ENCODE measurements at places on chromosomes 12 and 14.
A peak's percentile ranks its signal among the peaks of the same experiment; 100 is the strongest.

DNA sequence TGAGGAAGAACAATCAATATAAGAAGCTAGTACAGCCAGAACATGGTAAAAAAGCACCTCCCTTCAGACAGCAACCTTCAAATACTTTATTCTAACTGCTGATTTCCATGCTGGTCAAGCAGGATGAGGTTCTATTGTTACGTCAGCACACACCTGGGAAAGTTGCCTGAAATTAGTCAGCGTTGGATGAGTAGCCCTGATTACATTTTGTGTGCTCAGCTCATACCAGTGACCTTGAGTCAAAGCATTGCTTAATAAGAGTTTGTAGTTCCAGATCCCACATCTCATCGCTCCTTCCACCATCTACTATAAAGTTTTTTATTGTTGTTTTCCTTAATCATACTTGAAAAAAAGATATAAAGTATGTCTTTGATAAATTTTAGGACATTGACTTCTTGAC is 361.5 kb downstream of the EGLN3 start:
- DNase-seq, result no peak

- DNase-seq, result no peak
Observed at GRCh38 chr14:33254342-33254741, 315.7 kb downstream of the NPAS3 start.

DNA sequence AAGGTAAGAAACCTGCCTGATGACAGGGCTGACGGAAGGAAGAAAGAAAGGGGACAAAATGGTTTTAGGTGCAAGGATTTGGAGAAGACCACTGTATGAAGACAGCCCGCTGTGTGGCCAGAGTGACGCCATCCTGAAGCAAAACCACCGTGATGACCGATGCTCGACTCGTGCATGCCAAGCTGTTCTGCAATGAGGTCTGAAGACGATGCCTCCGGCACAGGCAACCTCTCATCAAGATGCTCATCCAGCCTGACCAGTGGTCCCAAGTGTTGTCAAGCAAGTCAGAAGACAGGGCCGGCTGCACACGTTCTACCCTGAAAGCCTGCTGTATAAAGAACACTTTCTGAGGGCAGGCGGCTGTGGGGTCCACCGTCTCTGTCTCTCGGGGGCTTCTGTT is 34.8 kb downstream of the STX2 start:
- DNase-seq, result no peak

DNA sequence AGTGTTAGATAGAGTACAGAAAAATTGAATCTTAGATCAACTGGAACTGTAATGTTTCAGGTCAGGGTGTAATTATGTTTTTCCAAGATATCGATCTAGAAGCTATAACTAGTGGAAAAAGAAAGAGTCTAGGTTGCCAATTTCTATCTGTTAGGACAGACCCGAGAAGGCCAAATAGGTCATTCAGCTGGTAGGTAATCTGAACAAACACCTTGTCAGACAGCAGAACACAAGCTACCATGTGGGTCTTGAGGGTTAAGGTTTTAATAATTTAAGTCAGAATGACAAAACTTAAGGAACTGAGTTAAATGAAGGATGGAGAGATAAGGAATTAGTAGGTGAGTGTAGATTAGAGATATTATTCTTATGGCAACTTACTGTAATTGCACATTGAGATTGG is 44.9 kb upstream of the KCNMB4 start:
- DNase-seq, result no peak

DNA sequence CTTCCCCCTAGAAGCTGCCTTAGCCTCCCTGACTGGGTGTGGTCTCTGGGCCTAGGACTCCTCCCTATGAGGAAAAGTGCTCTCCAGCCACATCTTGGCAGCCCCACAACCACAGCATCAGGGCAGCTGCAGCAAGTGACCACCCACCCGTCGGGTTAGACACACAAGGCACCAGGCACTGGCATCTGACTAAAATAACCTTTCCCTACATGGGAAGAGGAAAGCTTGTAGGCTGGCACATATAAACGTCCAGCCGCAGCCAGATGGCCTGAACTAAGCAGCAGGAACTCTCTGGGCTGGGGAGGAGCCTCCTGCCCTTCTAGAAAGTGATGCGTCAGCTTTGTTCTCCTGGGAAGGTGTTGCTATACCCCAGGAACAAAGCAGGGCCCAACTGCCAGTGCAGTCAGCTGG is 328.7 kb downstream of the DPF3 start:
- no peak for DNase-seq

DNA sequence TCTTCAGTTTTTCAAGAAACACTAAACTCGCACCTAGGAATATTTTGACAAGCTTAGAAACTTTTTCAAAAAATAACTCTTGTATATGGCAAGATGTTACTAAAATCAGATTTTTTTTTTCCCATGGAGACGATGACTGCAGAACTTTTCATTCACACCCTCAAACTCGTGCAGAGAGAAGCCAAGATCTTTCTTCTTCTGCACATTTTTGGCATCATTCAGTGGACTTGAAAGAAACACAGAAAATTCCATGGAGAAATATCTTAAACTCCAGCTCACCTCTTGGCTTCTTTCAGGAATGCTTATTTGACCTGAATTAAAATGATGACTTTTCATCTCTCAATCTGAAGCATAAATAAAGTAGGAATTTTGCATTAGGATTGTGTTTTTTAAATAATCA is 919.4 kb downstream of the NRXN3 start:
- no peak for DNase-seq

GRCh38 chr12:94873734-94874517 is 129.6 kb downstream of the NDUFA12 start:
- peak; percentile 55 for DNase-seq

All from retina (tissue), 1 donor.